ENCODE measurements at places on chromosomes 16 and 17.

DNA sequence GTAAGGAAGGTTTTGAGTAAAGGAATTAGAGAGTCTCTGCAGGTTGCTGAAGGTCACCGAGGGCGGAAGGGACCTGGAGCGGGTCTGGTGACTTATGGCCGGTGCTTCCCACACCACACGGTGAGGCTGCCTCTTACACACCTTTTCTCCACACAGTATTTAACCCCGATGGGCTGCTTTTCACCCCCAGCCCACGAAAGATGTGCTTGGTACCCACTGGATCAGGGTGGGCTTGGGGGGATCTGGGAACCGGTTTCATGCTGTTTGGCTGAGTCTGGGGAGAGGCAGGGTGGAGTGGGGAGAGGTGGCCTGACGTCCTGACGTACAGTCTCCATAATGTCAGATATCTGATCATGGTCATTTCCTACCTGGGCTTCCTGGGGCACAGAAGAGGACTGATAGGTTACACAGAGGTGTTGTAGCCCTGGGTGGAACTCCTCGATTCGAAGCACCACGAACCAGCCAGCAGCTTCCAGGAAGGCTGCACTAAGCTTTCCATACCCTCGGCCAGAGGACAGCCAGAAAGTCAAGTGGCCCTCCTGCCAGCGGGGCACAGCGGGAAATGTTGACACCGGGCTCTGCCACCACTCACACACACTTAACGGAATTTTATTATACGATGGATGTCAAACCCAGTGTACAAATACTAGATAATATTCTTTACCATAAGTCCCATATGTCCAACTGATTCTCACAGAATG, 34.0 kb downstream of the OR1D5 start:
- DNase-seq = no peak

DNA sequence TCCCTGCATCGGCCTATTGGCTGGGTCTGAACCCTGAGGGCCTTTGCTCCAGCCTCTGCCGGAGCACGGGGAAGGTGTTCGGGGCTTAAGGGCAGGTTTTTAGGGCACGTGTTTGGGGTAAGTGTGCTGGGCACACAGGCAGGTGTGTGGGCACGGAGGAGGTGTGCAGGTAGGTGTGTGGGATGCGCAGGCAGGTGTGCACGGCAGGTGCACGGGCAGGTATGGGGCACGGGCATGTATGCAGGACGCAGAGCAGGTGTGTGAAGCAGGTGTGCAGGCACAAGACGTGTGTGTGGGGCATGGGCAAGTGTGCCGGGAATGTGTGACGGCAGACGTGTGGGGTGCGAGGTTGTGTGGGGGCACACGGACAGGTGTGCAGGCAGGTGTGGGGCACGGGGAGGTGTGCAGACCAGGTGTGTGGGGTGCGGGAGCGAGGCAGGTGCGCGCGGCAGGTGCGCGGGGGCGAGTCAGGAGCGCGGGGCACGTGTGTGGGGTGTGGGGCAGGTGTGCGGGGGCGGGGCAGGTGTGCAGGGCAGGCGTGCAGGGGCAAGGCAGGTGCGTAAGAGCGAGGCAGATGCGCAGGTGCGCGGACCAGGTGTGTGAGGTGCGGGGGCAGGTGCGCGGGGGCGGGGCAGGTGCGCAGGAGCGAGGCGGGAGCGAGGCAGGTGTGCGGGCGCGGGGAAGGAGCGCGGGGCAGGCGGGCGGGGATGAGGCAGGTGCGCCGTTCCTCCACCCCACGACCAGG, 28.6 kb upstream of the METRNL start:
- DNase-seq = no peak

DNA sequence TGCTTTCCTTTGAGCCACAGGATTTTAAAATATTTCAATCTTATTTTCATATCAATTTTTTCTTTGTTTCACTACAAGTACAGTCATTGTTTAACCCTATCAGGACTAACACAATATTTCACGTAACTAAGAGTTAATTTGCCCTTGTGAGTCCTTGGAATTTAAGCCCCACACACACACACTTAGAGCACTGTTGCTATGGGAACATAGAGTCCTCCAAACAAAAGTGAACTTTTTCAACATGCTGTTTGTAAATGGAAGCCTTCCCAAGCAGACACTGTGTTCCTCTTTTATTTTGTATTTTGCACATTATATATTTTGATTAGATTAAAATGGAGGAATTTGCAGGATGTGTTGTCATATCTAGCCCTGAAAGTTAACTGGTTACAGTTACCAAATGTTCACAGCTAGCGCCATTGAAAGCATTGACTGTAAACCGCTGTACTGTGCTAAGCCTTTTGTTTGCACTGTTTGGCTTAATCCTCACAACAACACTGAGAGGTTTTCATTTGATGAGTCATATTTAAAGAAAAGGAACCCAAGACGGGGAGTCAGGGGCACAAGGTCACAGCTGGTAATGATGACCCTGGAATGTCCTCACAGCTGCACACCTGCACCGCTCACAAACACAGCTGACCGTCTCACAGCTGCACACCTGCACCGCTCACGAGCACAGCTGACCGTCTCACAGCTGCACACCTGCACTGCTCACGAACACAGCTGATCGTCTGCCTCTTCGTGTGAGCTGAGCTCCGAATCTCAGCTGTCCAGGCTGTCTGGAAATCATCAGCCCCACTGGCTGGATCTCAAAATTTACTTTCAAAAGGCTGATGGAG, 6.3 kb downstream of the HSBP1 start:
- DNase-seq = no peak

GRCh38 chr16:15960124-15960971, 10.9 kb downstream of the ABCC1 start:
- no peak for DNase-seq

GRCh38 chr16:30694926-30695693, 3.9 kb upstream of the SRCAP start:
- DNase-seq = no peak

DNA sequence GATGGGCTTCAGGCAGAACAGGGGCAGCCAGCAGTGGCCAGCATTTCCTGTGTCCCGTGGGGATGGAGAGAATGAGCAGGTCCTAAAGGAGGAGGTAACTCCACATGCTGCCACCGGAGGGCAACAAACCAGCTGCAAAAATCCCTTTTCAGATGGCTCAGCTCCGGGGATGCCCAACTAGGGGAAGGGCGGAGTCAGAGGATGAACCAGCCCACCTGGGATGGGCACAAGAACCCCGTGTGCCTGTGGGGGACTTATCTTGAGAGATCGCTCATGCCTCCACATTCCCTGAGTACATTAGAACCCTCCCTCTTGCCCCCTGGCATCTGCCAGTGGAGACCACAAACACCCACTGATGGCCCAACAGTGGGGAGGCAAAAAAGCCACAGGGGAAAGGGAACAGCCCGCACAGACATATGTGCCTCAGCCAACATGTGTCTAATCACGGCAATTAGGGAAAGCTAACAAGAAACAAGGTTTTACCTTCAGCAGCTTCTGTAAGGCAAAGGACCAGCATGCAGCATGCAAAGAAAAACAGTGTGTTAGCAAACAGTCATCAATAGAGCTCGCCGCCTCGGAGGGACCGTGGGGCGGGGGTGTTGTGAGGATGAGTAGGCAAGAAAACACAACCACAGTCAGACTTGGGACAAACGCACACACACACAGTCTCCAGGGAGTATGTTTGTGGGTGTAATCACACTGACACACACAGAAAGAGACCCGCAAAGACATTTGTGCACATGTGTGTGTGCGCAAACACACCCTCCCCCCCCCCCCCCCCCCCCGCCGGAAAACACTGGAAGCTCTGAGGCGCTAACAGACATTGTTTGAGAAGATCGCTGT, 64.0 kb downstream of the MYO18A start:
- DNase-seq = no peak

- no peak for DNase-seq
Measured at GRCh38 chr17:58531122-58531521, 16.7 kb upstream of the MTMR4 start.

DNA sequence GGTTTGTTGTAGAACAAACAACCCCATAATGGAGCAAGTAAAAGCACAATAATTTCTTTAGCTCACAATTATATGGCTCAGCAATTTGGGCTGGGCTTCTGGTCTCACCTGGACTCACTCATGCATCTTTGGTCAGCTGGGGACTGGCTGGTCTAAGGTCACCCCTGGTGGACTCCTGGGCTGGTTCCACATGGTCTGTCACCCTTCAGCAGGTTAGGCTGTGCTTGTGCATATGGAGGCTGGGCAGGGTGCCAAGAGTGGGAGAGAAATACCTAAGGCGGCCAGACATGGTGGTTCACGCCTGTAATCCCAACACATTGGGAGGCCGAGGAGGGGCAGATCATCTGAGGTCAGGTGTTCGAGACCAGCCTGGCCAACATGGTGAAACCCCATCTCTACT, 27.0 kb upstream of the SMURF2 start:
- DNase-seq = no peak

DNA sequence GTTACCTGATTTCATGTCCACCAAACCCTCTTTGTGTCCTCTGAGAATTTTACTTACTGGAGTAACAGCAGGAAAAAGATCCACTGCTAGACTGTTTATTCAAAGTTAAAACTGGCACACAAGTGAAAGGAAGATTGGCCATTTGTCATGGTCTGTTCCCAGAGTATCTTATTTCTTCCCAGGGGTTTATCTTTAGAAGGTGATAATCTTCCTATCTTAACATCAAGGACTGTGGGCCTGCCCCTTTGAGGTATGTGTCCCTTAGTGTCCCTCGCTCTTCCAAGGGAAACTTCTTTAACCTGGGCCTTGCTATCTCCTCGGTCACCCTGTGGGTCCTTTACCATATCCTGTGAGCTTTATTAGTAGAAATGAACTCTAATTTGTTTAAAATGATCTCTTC, 49.7 kb downstream of the ARHGAP44 start:
- DNase-seq = no peak

- DNase-seq = no peak
Measured at GRCh38 chr16:19696328-19696727, 21.7 kb downstream of the KNOP1 start.

GRCh38 chr17:44384823-44385286, 4.6 kb downstream of the ITGA2B start:
- DNase-seq = no peak

GRCh38 chr17:61459142-61459809, 7.1 kb downstream of the TBX4 start:
- DNase-seq = no peak

- DNase-seq = no peak
Measured at GRCh38 chr17:78127888-78128550, 536 bp downstream of the TMC6 start.

- peak; percentile 92 for DNase-seq
Measured at GRCh38 chr16:50282010-50282538, 15.7 kb downstream of the ADCY7 start.

GRCh38 chr16:51034481-51035109, 116.5 kb downstream of the SALL1 start:
- no peak for DNase-seq

DNA sequence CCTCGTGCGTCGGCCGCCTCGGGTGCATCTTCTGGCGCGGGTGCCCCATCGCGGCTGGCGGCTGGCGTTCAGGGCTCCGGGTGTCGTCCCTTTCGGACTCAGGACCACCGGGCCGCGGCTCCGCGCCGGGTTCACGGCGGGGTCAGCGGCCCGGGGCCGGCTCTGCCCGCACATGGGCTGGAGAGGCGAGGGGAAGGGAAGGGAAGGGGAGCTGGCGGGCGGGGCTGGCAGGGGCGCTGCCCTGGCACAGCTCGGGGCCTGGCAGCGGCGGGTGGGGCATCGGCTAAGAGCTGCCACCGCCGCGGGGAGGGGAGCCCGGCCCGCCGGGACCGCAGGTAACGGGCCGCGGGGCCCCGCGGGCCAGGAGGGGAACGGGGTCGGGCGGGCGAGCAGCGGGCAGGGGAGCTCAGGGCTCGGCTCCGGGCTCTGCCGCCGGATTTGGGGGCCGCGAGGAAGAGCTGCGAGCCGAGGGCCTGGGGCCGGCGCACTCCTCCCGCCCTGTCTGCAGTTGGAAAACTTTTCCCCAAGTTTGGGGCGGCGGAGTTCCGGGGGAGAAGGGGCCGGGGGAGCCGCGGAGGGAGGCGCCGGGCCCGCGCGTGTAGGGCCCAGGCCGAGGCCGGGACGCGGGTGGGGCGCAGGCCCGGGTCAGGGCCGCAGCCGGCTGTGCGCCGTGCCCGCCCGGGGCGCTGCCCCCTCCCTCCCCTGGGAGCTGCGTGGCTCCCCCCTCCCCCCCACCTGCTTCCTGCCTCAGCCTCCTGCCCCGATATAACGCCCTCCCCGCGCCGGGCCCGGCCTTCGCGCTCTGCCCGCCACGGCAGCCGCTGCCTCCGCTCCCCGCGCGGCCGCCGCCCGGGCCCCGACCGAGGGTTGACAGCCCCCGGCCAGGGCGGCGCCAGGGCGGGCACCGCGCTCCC, 646 bp downstream of the HIC1 start:
- no peak for DNase-seq

DNA sequence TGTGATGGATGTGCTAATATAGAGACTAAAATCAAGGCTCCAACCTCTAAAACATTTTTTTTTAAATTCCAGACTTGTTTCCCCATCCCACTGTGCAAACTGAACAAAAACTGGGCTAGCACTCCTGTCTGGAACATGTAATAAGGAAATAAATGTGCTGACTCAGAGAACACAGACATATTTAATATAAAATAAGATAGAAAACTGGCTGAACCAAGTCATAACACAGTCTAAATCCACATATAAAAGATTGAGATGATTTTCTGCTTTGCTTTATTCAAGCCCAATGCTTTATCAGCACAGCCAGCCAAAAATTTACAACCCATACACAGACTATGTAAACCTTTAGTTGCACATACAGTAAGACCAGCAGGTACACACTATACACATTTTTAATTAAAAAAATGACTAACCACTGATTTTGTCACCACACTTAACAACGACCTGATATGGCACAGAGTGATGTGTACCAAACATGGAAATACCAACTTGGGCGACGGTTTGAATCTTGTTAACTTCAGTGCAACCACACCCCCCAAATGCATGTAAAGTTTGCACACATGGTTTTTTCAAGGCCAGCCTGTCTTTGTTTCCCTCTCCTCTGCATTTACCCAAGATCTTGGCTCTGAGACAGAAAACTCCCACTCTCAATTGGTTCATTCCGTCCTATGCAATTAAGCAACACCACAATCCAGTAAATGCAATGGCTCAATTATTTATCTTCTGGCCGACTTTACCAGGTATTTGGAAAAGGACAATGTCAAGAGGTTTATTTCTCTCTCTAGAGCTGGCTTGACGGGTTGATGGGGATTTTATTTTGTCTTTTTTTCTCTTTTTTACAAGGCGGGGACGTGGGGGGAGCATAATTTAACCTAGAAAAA, 1.2 kb downstream of the STAT3 start:
- no peak for DNase-seq

- no peak for DNase-seq
Measured at GRCh38 chr16:7097518-7097917, 235.1 kb upstream of the RBFOX1 start.

DNA sequence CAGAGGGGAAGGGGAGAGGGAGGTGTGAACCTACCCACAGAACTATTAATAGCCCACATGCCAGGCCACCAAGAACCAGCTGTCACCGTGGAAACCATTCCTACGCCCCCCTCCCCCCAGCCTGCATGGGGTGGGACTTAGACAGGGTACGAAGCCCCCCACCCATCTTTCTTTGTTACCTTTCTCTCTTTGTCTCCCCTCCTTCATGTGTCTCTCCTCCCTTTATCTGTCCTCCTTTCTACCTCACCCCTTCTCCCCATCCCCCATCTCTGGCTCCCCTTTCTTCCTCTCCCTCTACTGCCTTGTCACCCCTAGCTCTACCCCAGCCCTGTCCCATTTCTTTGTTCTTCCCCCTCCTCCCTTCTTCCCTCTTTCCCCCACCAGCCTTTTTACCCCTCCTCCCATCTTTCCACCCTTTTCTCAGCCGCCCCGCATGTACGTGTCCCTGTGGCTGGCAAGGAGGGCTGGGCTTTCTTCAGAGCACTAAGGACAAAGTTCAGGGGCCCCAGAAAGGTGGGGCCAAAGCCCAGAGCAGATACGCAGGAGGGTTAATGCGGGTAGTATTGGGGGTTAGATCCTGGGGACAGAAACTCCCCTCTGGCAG, 8.0 kb downstream of the THRA start:
- DNase-seq = no peak

- no peak for DNase-seq
Measured at GRCh38 chr17:7261379-7262191, 693 bp downstream of the CLDN7 start.

All from KG1 (cell line).